ENCODE measurements at places on chromosomes 12 and 14.

GRCh38 chr12:15772405-15773018 lies 16.7 kb downstream of the EPS8 start:
- no peak for DNase-seq

DNA sequence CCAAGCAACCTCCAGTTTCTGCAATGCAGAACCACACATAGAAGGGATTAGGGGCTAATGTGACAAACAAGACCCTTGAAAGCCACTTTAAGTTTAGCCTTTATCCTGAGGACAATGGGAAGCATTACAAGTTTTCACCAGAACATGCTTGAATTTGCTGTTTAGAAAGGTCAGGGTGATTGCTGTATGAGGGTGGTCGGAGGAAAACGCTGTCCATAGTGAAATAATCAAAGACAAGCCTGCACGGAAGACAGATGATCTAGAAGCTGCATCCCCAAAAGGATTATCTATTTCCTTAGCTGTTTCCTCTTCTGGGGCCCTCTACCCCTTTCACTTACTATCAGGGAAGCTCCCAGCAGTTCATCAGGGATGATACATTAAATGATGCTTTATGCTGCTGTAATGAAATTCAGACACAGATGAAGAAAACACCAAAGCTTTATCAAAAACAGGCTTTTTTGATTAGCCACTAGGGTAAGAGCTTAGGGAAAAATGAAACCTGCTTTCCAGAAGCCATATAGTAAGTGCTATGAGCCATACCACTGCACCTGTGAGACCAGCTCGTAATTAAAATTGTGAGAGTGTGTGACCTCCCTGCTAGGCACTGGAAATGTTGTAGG lies 6.5 kb downstream of the HAL start:
- DNase-seq: no peak

DNA sequence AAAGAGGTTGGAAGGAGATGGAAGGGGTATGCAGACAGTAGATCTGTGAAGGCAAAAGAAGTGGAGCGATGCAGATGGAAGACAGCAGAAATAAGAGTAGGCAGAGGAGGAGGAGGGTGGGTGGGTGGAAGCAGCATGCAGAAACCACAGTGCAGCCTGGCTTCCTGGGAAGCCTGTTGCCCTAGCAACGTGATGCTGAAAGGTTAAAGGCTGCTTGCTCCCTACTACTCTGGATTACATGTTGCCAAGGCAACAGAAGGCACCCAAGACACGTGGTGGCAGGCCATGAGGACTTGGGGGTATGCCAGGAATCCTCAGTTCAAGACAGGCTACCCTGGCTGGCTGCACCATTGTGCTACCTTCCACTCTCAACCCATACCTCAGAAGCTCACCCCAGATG lies 129.6 kb downstream of the GRIN2B start:
- no peak for DNase-seq

- DNase-seq: no peak
These were observed 9.9 kb downstream of the ATG14 start for GRCh38 chr14:55401751-55402150.

Data from KG1 (cell line).